ENCODE measurements at places on chromosomes 5 and 9.

- no peak for DNase-seq
Measured at GRCh38 chr9:131608493-131609037, 63.2 kb downstream of the PRRT1B start.

GRCh38 chr5:10222326-10222725, 27.4 kb downstream of the ATPSCKMT start:
- no peak for DNase-seq

- no peak for DNase-seq
Measured at GRCh38 chr9:99430301-99430700, 208.2 kb downstream of the SEC61B start.

DNA sequence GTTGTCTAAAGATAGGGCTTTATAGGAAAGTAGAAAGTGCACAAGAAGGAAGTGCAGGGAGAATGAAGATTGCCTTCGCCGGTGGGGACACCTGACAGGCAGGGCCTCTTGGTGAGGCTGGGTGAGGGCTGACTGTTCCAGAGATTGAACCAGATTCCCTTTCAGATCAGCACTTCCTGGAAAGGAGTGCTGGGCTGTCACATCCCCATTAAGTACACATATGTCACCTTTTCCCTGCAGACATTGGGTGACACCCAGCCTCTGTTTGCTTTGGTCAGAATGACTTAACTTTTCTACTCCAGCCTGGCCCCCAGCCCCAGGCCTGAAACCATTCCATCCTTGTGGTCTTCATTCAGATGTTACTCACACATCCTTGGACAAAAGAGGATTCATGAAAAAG, 7.4 kb upstream of the SHROOM1 start:
- no peak for DNase-seq

- no peak for DNase-seq
Measured at GRCh38 chr9:124439686-124440243, 10.5 kb upstream of the ADGRD2 start.

GRCh38 chr5:149747141-149747832, 17.2 kb downstream of the PPARGC1B start:
- no peak for DNase-seq

DNA sequence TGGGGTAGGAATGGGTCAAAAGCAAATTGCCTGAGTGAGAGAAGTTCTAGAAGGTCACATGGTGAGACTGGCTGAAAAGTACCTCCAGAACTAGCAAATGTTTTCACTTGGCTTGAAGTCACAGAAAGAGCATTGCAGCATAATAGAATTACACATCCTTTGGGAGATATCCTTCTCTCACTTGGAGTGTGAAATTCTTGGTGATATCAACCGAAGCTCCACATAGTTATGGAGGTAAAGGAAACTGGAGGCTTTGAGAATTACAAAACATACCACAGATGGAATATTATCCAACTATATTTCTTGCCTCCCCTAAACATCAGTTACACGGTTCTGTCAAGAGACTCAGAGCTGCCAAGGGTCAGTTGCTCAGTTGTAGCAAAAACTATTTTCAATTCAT, 182.4 kb downstream of the SEMA5A start:
- DNase-seq, result no peak

DNA sequence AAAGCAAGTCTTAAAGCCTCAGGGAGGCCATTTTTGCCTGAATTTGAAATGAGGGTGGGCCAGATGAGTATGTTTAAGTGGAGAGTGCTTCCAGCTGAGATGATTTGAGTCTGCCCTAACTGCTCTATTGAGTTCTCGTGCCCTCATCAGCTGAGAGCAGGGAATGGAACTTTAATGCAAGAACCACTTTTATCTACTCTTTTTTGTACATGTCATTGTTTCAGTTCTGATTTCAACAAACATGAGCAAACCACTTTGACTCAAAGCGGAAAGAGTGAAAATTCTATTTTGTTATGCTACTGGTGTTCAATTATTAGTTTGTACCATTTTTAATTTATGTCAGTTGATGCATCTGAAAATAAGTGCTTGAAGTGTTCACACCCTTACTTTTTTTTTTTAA, 35.8 kb downstream of the DCAF10 start:
- no peak for DNase-seq

DNA sequence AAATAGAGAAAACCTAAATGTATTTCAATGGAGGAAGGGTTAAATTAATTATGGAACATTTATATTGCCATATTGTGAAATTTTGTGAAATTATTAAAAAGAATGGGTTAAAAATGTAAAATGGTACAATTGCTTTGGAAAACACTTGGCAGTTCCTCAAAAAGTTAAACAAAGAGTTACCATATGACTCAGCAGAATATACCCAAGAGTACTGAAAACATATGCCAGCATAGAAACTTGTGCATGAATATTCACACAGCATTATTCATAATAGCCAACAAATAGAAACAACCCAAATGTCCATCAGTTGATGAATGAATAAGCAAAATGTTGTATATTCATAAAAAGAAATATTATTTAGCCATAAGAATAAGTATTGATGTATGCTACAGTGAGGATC, 181.0 kb upstream of the MAST4 start:
- DNase-seq, result no peak

- no peak for DNase-seq
Measured at GRCh38 chr9:109312783-109313182, 8.1 kb downstream of the EPB41L4B start.

DNA sequence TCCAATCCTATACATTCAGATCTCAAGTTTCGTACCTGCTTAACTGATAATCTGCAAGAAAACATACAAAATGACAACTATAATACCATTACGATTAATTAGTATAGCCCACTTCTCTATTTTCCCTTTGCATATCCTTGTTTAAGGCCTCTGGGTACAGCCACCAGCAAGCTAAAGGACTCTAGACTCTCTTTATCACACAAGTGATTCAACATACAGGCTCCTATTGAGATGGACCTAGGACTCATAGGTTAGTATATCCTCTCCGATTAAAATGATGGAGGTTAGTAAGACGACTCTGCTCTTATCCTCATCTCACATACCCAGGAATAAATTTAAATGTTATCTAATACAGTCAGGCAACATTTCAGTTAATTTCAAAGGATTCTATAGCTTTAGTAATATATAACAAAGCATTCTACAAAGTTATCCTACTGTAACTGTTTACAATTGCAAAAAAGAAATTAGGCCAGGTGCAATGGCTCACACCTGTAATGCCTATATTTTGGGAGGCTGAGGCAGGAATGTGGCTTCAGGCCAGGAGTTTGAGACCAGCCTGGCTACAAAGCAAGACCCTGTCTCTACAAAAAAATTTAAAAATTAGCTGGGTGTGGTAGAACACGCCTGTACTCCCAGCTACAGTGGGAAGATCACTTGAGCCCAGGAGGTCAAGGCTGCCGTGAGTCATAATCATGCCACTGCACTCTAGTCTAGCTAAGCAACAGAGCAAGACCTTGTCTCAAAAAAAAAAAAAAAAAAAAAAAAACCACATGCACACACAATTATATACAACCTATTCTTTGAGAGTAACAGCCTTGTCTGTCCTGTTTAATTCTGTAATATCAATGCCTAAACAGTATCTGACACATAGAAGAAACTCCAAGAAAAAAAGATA, 15.4 kb downstream of the HAUS6 start:
- DNase-seq, result no peak

GRCh38 chr9:14349447-14350348, 35.8 kb upstream of the NFIB start:
- no peak for DNase-seq

DNA sequence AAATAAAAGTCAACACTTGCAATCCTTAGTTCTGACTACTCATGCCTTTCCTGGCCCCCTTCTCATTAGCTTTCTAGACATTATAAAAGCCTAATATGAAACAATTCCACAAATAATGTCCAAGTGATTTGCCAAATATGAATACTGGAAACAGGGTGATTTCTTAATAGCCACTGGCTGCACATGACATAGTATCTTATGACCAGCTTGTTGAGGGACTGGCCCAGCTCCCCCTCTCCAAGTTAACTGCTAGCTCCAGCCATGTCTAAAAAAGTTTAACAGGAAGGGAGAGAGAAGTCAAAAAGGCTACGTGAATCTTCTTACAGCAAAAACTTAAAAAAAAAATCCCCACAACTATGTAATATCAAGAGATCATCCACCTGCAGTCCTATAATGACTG, 1.5 kb downstream of the CERT1 start:
- no peak for DNase-seq

- no peak for DNase-seq
Measured at GRCh38 chr5:148094336-148094735, 30.6 kb downstream of the SPINK5 start.

- no peak for DNase-seq
Measured at GRCh38 chr9:111036946-111037345, 1.3 kb downstream of the LPAR1 start.

DNA sequence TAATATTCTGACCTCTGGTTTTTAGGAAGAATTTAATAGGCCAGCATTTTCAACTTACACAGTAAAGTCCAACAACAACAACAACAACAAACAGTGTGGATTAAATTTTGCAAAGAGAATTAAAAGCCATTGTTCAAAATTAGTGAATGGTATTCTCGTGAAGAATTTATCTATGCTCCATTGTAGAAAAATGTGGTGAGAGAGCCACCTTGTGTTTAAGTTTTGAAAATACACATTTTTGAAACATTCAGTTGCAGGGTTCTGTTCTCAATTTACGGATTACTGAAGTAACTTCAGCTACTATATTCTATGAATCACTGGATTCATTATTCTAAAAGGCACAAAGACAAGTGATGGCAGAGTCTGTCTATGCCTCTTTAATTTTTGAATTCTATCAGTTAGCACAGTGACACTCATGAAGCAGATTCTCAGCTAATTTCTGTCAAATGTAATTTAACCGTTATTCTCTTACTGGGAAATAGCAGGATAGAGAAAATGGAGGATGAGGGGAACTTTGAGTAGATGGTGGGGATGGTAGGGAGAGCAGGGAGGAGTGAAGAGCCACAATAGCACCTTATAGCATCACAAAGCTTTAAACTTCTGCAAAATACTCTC, 11.0 kb downstream of the CCDC152 start:
- no peak for DNase-seq

- no peak for DNase-seq
Measured at GRCh38 chr9:109230277-109230676, 63.2 kb upstream of the FRRS1L start.

- no peak for DNase-seq
Measured at GRCh38 chr5:158569534-158569933, 530.2 kb downstream of the EBF1 start.

DNA sequence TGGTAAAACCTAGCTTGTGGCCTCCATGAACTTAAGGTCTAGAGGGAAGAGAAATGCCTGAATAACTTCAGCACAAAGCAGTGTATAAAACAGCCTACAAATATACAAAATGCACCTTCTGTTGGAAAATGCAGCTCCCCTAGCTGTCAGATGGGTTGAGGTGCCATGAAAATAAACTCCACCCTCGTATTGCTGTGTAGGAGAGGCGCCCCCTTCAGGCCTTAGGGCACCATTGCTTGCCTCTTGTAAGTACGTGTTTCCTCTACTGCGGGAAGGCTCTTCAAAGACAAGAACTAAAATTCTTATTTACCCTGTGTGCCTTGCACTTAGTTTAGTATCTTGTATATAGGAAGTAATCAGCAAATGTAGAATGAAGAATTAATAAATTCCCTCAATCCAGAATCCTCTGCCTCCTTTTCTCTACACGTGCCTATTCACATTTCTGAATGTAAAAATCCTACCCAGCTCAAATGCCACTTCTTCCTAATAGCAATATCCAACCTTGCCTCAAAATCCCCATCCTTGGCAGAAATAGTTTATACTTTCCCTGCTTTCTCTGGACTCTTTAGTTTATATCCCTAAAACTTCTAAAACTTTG, 393.7 kb upstream of the PDE4D start:
- no peak for DNase-seq

DNA sequence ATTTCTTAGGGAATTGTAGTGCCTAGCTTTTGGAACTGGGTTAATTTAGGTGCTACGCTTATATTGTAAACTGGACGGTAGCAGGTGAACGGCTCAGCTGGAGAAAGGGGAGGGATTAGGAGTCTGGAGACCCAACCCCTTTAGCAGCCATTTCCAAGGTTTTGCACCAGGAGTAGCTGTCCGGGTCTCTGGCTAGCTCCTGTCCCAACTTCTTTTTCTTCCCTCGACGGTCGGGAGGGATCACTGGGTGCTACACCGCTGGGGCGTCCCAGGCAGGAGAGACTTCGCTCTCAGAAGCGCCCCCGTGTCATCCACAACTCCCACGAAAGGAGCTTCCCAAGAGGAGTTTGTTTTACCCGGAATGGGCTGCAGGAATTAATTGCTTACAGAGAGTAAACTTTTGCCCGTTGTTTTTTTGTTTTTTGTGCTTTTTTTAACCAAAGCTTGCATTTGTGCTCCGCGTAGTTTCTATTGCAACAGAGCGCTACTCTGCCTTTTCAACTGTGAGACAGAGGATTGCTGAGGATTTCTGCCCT, 1640.9 kb upstream of the C9orf72 start:
- DNase-seq, result no peak

DNA sequence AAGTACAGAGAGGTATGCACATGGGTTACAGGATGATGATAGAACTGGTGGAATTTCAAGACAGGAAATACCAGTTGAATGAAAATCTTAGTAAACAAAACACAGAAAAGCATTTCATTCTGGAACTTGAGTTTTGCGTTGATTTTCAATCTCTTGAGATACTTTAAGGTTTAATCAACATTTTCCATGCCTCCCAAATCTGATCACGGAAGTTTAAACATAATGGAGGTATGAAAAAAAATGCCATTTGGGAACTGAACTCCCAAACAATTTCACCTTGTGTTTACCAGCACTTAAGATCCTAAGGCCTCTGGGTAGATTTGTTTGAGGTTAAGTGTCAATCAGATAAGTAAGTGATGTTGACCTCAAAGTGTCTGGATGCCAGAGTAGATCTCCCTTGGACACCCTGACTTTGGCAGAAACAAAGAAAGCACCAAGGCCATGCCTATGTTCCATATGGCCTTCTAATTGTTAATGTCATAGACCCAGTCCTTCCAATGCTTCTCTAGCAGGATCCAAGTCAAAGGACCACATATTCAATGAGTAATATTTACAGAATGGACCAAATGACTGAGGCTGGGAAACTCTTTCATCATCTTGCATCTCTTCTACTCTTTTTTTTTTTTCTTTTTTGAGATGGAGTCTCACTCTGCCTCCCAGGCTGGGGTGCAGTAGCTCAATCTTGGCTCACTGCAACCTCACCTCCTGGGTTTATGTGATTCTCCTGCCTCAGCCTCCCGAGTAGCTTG, 216.9 kb downstream of the ARRDC3 start:
- DNase-seq, result no peak

- DNase-seq, result no peak
Measured at GRCh38 chr9:125663127-125663526, 43.9 kb downstream of the MAPKAP1 start.

DNA sequence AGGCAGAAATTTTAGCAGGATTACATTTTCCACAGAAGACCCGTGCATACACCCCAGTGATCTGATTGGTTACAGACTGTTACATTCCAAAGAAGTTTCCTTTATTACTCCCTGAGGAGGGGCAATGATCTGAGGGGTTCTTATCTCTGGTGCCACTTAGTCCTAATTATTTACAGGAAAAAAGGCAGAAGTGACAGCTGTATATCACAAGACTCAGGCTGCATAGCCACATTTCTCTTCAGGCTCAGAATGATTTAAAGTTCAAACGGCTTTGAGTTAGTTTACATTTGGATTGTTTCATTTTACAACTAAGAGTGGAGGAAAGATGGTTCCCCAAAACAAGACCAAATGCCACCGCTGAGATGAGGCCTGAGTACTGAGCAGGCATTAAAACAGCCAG, 17.3 kb downstream of the NAIF1 start:
- DNase-seq, result no peak

All from NK-92 treated with Interleukin-12 subunit alpha and Interleukin-12 subunit beta, amount 100 ng/mL, for 24 hours (cell line).